ENCODE measurements at places on chromosomes 16 and 17.

DNA sequence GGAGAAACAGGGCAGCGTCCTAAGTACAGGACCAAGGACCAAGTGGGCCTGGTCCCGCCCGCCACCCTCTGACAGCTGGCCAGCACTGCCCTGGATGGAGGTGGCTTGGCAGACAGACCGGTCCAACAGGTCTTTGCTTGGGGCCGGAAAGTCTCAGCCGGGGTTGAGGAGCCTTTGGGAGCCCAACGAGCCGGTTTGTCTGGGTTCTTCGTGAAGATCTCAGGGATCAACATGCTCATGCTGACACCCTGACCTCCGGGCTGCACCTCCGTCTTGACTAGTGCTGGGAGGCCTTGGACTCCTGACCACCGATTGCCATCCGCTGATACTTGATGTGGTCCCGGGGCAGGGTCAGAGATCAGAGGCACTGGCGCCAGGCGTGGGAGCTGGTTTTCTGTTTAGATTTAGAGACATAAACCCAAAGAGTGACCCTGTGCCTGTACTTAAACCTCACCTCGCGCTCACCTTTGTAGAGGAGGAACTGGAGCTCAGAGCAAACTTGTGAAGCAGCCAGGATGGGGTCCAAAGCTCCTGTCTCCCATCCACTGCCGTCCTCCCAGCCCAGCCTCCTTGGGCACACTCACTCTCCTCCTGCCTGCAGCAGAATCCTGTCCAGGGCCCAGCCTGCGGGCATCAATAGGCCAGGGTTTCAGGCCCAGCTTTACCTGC, 92.1 kb upstream of the GSE1 start:
- DNase-seq: no peak

DNA sequence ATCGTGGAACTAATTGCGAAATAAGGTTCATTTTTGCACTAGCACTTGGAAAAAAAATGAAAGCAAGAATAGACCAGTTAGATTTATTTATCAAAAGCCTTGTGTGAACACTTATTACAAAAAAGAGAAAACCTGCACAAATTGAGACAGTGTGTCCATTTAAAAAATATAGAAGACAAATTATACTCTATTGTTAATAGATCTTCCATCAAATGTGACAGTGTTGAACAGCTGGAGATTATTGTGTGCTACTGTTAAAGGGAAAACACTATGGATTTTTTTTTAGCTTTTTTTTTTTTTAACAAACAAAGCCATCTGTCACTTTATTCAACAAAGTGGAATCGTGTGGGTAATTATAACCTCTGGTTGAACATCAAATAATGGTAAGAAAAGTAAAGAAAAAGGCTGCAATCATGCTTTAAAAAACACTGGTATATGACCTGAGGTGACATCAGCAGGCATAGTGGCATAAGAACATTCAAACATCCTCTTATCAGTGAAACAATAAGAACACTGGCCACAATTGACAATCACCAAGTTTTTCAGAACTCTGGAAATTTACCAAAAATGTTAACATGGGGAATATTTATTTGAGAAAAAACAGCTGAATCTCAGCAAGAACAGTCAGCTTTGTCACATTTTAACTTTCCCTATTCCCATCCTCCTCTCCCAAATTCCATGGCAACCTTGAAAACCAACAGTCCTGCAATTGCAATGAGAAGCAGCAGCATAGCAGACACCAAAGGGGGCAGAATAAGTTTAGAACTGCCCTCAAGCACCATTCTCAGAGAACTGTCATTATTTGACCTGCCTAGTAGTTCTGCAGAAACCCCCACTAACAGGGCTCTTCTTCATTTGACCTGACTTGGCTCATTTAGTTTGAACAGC, 442.3 kb upstream of the MON1B start:
- DNase-seq: no peak

DNA sequence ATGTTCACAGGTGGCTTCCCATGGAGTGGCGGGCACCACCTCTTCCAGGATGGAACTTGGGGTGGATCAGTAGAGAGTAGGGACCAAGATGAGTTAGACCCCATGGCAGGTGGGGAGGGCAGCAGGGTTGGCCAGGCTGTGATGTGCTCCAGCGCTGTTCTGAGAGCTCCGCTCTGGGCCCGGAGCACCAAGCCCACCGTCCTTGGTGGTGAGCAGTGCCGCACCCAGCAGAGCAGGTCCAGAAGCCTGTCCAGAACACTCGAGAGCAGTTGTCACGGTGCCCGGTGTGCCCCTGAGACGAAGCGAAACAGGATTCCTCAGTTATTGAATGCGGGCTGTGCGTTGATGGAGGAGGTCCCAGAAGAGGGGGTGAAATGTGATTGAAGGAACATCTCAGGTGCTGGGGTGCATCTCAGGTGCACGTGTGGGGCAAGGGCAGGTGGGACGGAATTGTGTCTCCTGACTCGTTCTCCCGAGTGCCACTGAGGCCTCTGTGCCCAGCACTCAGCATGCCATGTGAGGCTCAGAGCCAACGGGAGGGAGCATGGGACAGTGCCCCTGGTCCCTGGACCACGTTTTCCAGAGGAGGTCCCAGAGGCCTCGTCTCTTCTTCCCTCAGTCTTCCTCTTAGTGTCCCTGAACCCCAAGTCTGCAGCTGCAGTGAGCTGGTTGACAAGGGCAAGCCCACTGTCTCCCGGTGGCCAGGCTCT, 39.5 kb downstream of the COX4I1 start:
- DNase-seq: no peak

DNA sequence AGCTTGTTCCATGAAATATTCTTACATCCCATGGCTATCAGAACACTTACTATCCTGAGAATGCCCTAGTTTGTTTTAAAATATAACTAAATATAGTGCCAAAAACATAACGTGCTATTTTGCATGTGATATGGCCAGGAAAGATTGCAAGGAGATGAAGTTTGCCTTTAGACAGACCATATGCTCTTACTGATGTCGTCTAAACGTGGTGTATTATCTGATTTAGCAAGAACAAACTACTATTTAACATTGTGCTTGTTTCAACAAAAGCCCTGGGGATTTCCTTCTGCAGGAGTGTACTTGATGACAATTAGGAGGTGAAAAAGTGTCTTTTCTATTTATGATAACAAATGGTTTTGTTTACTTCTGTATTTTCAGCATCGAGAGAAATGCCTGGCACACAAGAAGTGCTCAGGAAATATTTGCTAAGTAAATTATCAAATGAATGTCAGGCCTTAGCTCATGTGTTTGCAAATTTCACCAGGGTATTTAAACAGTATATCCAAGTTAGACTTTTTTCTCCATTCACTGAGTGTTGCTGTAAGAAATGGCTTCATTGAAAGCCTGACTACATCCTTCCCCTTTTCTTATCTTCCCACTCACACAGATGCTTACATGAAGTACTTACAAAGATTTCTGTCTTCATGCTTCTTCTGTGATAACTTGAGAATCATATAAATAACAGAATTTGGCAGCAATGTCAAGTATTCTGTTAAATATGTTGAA, 1033.6 kb downstream of the CDH8 start:
- no peak for DNase-seq

DNA sequence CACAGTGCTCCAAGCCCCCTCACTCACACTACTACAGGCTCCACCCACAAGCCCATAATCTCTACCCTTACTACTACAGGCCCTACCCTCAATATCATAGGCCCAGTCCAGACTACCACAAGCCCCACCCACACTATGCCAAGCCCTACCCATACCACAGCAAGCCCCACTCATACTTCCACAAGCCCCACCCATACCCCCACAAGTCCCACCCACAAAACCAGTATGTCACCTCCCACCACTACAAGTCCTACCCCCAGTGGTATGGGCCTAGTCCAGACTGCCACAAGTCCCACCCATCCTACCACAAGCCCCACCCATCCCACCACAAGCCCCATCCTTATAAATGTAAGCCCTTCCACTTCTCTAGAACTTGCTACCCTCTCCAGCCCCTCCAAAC, 13.8 kb downstream of the RIPOR1 start:
- no peak for DNase-seq

- no peak for DNase-seq
Observed at GRCh38 chr16:73750639-73751038, 546.0 kb upstream of the PSMD7 start.

GRCh38 chr16:30604316-30604947, 5.8 kb downstream of the ZNF689 start:
- DNase-seq: no peak

GRCh38 chr16:21156767-21157467, 1.6 kb upstream of the LDAF1 start:
- peak; percentile 33 for DNase-seq

DNA sequence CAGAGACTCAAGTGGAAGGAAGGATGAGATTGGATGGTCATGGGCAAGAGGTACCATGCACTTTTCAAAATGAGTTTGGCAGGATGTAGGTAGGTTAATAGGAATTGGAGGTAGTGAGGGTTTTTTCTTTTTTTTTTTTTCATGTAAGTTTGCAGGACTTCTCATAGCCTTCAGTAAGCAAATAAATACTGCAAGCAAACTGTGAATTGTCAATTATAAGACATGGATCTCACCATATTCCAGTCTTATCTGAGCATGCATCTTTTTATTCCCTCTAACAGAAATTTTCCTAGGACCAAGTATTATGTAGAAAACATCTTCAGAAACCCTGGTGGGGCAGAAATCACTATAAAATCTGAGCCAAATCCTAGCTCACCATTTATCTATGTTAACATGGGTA, 584.6 kb upstream of the CDH5 start:
- no peak for DNase-seq

GRCh38 chr17:68868708-68869107, 86.5 kb downstream of the ABCA8 start:
- DNase-seq: peak; percentile 20

- DNase-seq: no peak
Observed at GRCh38 chr17:75272848-75273184, 1.8 kb upstream of the MIF4GD start.

DNA sequence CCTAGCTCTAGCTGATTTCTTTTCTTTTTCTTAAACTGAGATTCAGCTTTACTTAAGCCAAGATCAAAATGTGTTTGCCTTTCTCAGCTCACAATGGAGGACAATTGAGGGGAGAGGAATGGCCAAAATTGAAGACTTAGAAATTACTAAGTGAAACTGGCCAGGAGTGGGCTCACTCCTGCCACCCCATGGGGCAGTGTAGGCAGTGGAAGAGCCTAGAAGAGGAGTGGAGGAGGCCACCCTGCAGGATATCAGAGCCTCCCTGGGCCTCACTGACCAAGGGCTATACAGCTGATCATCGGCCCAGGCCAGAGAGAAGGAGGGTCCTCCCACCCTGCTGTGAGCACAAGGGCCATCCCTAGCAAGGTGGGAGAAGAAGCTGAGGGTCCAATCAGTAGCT, 119.8 kb downstream of the CCT6B start:
- DNase-seq: no peak

DNA sequence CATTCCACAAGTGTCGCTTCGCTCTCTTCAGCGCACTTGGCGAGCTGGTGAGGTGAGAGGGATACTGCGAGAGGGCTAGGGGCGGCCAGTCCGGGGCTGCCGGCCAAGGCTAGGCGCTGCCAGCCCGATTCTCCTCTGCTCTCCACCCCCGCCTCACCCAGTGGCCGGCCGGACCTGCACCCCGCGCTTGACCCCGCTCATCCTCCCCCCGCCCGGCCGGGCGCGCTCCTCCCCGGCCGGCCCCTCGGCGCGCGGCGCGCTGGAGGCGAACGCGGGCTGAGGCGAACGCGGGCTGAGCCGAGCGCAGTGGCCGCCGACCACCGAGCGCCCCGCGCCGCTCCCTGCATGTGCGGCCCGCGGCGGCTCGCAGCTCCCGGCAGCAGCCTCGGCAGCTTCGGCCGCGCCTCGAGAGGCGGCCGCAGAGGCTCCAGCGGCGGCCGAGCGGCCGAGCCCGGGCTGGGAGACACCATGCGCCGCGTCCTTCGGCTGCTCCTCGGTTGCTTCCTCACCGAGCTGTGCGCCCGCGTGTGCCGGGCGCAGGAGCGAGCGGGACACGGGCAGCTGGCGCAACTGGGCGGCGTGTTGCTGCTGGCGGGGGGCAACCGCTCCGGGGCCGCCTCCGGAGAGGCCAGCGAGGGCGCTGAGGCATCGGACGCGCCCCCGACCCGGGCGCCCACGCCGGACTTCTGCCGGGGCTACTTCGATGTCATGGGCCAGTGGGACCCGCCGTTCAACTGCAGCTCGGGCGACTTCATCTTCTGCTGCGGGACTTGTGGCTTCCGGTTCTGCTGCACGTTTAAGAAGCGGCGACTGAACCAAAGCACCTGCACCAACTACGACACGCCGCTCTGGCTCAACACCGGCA, at the start of gene SHISA9:
SHISA9 (plus strand) TSS at position 2 of the 865 bp plus-strand sequence.
- DNase-seq: no peak

DNA sequence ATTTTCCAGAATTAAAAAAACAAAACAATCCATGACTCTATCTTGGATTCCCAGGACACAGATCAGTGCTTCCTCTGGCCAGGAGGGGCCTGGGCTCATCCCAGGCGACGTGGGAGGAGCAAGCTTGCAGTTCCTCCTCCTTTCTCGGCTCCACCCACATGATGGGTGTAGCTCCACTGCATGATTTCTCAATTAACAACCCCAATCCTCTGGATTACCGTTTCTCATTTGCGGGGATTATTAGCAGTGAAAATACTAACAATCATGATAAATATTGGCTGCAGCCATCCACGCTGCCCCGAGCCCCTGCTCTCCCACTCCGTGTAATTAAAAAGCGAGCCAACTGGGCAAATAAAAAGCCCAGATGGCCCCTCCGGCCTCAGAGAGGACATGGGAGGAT, 46.4 kb upstream of the SDK2 start:
- DNase-seq: no peak

DNA sequence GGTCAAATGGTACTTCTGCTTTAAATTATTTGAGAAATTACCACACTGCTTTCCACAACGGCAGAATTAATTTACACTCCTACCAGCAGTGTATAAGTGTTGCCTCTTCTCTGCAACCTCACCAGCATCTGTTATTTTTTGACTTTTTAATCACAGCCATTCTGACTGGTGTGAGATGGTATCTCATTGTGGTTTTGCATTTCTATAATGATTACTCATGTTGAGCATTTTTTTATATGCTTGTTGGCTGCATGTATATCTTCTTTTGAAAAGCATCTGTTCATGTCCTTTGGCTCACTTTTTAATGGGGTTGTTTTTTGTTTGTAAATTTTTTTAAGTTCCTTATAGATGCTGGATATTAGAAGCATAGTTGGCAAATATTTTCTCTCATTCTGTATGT, 446.7 kb downstream of the PMP22 start:
- DNase-seq: no peak

- no peak for DNase-seq
Observed at GRCh38 chr17:42695500-42695899, 13.2 kb downstream of the CNTNAP1 start.
